ENCODE measurements at places on chromosomes 2 and 18.

DNA sequence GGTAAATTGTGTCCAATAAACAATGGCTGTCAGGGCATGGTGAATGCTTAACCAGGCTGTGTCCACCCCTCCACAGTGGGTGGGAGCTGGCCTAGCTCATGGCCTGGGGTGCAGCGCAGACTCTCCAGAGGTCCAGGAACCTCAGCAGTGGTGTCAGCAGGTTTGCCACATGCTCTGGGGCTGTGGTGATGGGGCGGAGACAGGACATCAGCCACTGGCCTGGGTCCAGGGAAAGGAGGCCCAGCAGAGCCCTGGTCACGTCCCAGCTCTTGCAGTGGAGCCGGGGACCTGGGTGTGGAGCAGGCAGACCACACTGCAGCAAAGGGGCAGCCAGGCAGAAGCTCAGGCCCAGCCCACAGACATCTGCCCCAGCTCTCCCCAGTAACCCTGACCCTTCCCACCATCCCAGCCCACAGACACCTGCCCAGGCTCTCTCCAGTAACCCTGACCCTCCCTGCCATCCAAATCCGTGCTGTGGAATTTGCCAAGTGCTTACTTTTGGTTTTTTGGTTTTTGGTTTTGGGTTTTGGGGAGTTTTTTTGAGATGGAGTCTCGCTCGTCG, 13.8 kb upstream of the KIF1A start:
- no peak for DNase-seq

GRCh38 chr2:27752551-27753237, 18.8 kb upstream of the MRPL33 start:
- no peak for DNase-seq

DNA sequence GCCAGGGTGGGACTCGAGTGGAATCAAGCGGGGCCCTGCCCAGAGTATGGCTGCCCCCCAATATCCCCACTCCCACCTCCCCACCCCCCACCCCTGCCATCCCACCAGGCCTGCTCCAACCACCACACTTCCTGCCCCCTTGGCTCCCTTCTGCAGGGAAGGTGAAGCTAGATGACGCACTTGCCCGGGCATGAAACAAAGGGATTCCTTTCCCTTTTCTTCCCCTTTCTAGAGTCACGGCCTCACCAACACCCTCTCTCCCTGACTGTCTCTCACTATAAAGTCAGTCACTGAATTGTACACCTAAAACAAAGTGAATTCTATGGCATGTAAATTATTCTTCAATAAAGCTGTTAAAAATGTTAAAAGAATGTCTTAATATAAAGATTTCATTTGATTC, 16.0 kb downstream of the ZBTB7C start:
- no peak for DNase-seq

GRCh38 chr2:192957425-192957824, 762.7 kb upstream of the TMEFF2 start:
- DNase-seq = no peak

- no peak for DNase-seq
Measured at GRCh38 chr2:7356909-7357584, 439.8 kb downstream of the RNF144A start.

- no peak for DNase-seq
Measured at GRCh38 chr2:57973621-57974186, 72.9 kb upstream of the VRK2 start.

- no peak for DNase-seq
Measured at GRCh38 chr2:127145280-127145895, 38.4 kb upstream of the BIN1 start.

DNA sequence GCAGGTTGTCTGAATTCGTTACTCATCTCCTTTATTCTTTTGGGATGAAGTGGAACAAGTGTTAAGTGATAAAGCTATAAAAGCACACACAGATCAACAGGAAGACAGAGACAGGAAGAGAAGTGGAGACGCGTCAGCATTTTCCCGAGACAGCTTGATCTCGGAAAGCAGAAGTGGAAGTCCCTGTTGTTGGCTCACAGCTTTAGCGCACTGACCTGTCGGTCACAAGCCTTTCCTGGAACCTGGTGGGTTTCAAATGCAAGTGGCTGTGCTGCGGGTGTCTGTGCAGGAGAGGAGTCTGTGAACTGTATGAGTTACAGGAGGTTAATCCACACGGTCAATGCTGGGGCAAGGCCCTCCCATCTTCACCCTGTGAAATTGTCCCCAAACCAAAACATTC, 116.6 kb upstream of the PELI1 start:
- DNase-seq = peak; percentile 76

- DNase-seq = no peak
Measured at GRCh38 chr2:57869758-57870344, 176.8 kb upstream of the VRK2 start.

DNA sequence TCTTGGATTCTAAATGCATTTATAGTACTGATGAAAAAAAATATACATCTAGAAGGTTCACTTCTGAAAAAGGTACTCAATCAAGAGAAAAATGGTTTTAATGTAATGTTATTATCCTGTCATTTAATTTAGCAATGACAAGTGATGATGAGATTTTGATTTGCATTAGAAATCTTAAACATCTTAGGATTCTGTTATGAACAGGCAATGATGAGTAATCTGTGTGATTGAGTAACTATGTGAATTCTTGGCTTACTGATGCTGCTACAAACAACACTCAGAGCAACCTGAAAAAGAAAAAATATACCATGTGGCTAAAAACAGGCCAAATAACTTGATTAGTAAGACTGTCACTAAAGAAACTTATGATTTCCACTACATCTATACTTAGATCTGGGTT, 30.1 kb downstream of the RBKS start:
- no peak for DNase-seq

DNA sequence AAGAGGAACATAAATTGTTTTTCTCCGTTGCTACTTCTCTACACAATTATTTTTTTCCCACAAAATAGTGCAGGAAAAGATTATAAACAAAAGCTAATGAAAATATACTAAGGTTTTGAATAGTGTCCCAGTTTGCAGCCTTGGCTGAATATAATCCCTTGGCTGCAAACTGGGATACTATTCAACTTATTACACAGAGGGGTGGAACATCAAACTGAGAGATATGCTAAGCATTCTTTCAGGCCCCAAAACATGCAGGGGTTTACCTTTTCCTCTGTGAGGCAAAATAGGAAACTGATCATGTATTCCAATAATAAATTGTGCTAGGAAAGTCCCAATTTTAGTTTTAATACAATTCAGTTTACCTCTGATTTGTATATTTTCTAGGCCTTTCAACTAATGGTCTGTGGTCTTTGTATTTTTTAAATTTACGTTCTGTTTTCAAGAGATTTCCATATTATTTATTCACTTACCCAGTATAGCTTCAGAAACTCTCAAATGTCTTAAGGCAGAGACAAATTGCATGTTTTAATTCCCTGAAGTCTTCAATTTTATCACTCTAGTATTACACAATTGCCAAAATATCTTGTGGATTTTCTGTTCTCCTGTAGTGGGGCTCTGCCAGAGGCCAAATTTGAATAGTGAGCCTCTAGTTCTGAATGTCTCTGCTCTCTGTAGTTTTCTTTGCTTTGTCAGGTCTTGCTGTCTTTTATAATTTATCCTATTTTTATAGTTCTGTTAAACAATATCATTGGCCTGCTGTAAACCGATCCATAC, 63.9 kb downstream of the PPP1R1C start:
- no peak for DNase-seq
